ENCODE measurements at places on chromosomes 13 and 19. TPM values are rescaled to one million over a fixed set of nuclear protein-coding genes. Genes with fewer than 3 reads are reported as not detected.

The FUT3 gene
- not detected for total RNA-seq

The RINL gene
- total RNA-seq = 3.9 TPM

The LILRB3 gene
- not detected for total RNA-seq

The TOMM40 gene
- total RNA-seq = 25.2 TPM

The STAP2 gene
- 3.9 TPM for total RNA-seq
